ENCODE measurements at places on chromosomes 7 and 10.

GRCh38 chr10:36007369-36007768 lies 365.3 kb upstream of the FZD8 start:
- DNase-seq: no peak

GRCh38 chr7:148146346-148146745 lies 444.2 kb upstream of the C7orf33 start:
- DNase-seq: no peak

- DNase-seq: no peak
Measured at GRCh38 chr7:94426980-94427875, 32.5 kb downstream of the COL1A2 start.

DNA sequence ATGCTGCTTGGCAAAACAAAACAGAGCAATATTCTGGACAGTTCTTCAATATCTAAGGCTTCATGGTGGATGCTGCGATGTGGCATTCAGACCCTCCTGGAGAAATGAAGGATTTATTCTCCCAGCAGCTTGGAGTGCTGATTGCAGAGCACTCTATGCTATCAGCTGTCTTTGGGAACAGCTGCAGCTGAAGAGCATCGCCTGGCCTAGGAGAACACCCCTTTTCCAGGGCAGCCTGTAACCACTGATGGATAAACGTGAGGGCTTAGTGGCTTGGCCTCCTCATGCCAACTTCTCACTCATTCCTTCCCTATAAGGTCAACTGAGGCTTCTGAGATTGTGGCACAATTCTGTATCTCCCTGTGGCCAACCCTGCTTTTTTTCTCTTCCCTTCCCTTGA lies 638.1 kb upstream of the CNTNAP2 start:
- DNase-seq: no peak

DNA sequence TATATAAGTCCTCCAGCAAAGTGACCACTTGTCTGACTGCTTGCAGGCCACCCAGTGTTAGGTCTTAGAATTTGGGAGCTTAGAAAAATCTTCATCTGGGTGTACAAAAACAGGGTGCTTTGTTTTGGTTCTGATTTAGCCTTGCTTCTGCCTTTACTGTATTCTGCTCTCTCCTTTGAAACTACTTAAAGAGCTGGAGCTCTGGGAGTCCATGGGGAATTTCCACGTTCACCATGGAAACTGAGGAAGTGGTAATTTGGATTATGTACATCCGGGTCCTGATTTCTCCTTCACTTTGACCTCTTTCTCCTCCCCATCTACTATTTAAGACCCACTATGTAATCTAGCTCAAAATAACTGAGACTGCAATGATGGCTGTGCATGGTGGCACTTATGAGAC lies 103.0 kb downstream of the JAZF1 start:
- no peak for DNase-seq

- DNase-seq: peak; percentile 82
Measured at GRCh38 chr7:134693256-134693655, 46.6 kb downstream of the BPGM start.

- DNase-seq: no peak
Measured at GRCh38 chr10:95604630-95605029, 43.5 kb upstream of the SORBS1 start.

GRCh38 chr10:99631496-99631895 lies 11.3 kb upstream of the SLC25A28 start:
- no peak for DNase-seq

DNA sequence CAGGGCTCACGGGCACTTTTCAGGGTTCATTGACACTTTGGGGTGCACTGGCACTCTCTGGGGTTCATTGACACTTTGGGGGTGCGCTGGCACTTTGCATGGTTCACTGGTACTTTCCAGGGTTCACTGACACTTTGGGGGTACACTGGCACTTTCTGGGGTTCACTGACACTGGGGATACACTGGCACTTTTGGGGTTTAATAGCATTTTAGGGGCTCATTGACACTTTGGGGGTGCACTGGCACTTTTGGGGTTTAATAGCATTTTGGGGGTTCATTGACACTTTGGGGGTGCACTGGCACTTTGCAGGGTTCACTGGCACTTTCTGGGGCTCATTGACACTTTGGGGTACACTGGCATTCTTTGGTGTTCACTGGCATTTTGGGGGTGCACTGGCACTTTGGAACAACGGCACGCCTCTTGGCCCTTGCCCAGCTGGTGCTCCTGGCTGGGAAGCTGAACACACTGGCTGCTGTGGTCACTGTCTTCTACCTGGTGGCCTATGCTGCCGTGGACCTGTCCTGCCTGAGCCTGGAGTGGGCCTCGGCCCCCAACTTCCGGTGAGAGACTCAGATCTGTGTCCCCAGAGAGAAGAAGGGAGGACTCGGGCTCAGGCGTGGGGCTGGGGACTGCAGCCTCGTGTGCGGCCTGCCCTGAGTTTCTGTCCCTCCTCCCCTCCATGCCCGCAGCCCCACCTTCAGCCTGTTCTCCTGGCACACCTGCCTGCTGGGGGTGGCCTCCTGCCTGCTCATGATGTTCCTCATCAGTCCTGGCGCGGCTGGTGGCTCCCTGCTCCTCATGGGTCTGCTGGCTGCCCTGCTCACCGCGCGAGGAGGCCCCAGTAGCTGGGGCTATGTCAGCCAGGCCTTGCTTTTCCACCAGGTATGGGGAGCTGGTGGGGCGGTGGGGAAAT lies 6.2 kb upstream of the TRIP6 start:
- DNase-seq: no peak

DNA sequence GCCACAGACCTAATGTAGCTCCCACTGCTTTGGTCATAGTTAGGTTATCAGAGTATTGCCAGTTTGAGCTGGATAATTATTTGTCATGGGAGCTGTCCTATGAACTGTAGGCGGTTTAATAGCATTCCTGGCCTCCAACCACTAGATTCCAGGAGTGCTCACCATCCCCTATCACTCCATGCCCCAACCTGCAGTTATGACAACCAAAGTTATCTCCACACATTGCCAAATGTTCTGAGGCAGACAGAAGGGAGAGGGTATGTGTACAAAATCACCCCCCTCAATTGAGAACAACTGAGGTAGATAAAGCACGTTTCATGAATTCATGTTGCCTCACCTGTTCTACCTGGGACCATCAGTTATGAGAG lies 119.0 kb upstream of the CACUL1 start:
- DNase-seq: no peak

- DNase-seq: no peak
Measured at GRCh38 chr10:93123766-93124165, 50.1 kb downstream of the CYP26A1 start.

GRCh38 chr7:149329766-149330334 lies 67.9 kb downstream of the ZNF783 start:
- no peak for DNase-seq

- no peak for DNase-seq
Measured at GRCh38 chr7:36131026-36131425, 22.0 kb upstream of the EEPD1 start.

DNA sequence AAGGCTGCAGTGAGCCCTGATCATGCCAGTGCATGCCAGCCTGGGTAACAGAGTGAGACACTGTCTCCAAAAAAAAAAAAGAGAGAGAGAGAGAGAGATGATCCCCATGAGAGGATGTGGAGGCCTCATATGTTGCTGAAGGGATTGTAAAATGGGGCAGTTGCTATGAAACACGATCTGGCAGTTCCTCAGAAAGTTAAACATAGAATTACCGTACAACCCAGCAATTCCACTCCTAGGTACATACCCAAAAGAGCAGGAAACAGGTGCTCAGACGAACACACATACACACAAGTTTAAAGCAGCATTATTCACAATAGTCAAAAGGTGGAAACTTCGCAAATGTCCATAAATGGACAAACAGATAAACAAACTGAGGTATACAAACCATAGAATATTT lies 27.4 kb upstream of the CYTH3 start:
- DNase-seq: no peak

DNA sequence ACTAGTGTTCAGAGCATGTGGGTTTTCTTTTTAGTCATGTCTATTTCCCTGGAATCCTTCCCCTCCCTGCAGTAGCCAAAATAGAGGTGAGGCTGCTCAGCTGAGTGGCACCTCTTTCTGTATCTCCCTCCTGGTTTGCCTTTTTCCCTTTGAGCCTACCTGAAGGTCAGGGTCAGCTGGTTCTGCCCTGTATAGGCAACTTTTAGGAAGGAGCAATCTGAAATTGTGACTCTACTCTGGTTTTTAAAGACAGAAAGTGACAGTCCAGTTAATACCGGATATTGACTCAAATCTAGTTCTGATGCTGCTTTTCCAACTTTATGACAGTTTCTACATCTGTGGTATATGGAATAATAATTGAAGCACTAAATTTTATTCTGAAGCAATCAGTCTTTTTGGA lies 26.0 kb downstream of the CCM2 start:
- no peak for DNase-seq

DNA sequence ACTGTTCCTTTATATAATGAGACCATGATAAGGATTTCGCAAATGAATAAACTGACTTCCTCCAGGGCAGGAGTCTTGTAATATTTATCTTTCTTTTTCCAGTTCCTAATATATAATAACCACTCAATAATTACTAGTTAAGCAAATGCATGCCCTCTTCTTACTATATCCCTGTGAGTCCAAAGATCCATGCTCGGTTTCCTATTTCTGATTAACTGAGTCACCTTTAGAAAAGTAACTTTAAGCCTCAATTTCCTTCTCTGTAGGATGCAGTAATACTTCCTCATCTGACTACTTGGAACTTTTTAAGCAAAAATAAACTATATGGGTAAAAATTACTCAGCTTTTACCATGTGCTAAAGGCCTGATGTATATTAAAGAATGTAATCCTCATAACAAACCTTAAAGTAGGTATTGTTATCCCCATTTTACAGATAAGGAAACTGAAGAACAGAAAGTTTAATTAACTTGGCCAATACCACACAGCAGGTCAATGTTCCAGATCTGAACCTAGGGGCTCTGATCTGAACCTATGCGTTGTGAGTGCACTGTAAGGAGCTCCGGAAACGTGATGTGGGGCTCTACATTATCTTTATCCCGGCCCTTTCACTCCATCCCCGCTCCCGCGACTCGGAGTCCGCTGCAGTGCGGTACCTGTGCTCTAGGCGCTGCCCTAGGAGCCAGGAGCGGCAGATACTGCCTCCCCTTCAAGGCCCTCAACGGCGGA lies 458 bp downstream of the COX15 start:
- no peak for DNase-seq

DNA sequence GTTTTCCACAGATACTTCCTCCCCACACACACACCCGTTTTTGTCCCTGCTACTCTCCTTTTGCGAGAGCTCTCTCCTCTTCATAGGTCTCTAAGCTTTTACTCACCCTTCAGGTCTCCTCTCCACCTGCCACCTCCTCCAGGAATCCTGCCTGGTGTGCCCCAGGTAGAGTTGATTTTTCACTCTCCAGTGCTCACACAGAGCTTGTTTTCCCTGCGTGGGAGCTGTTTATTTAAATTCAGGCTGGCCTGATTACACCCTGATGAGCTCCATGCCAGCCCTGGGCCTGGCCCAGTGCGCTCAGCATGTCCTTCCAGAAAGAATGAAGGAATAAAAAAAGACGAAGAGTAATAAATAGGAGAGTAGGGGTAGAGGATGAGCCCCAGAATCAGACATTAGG lies 7.5 kb upstream of the CLDN4 start:
- DNase-seq: no peak

DNA sequence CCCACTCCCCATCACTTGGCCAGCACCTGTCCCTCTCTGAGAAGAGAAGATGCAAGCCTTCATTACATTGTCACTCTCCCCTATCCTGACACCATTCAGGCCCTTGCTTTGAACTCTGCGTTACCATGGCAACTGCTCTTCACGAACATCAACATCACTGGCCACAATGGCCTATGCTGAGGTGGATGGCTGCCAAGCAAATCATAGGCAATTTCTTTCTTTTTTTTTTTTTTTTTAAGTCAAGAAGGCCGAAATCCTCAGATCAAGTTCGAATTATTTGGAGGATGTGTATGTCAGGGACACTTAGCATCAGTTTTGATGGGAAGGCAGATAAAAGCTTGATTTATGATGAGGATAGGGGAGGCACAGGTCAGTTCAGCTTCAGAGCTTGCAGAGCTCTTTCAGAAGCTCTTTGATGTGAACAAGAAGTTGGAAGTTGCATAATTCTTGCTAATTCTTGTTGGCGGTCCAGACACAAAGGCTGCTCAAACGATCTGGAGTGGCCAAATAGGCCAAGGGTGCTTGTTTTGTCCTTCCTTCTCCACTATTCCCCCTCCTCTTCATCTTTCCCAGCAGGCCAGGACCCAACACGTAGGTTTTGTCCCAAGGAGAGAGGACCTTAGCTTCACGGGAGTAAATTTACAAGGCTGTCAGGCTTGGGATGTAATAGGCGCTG lies 179.9 kb upstream of the NPVF start:
- no peak for DNase-seq

DNA sequence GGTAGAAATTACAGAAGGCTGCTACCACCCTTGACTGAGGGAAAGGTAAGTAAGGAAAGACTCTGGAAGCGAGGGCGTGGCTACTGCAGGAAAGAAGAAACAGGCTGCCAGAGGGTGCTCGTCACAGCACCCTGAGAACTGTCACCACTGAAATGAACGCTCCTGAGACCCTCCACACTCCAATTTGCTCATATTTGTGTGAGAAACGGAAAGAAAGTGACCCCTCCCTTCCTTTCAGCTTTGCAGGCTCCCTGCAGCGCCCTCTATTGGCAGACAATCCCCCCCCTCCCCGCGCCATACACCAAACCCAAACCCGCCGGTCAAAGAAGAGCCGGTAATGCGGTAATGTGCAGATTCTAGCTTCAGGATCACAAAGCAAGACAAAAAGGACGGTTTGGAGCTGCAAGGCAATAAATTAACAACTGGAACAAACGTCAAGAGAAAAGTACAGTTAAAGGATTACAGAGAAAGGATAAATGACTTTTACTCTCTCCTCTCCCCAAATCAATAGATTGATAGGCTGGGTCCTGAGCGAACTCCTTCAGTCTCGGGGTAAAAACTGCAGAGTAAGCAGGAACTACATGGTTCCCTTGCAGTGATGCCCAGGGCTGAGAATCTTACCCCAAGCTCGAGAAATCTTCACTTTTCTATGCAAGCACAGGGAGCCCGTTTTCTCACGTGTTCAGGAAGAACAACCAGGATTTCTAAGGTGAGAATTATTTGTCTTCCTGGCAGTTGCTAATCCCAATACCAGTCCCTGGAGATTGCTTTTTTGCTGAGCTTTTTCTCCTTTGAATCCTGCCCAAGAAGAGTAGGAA lies 47.6 kb downstream of the STEAP1B start:
- DNase-seq: no peak

DNA sequence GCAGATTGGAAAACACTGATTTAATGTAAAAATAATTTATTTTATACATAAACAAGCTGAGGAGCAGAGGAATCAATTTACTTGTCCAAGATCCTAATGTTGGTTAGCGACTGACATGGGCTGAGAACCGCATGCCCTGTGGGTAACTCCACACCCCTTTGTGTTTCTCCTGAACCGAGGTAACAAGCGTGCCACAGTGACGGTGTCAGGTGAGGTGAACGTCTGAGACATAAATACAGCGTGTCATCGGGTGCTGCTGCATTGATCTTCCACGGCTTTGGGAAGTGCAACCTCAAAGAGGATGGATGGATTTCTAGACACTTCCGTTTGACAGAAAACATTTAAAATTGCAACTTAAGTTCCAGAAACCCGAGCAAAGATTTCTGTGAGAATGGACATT lies 386.8 kb upstream of the ADARB2 start:
- DNase-seq: no peak

- no peak for DNase-seq
Measured at GRCh38 chr10:76309070-76309469, 877.6 kb downstream of the LRMDA start.

GRCh38 chr7:36005293-36005692 lies 147.8 kb upstream of the EEPD1 start:
- DNase-seq: no peak
